ENCODE measurements at places on chromosomes 5 and 9.

DNA sequence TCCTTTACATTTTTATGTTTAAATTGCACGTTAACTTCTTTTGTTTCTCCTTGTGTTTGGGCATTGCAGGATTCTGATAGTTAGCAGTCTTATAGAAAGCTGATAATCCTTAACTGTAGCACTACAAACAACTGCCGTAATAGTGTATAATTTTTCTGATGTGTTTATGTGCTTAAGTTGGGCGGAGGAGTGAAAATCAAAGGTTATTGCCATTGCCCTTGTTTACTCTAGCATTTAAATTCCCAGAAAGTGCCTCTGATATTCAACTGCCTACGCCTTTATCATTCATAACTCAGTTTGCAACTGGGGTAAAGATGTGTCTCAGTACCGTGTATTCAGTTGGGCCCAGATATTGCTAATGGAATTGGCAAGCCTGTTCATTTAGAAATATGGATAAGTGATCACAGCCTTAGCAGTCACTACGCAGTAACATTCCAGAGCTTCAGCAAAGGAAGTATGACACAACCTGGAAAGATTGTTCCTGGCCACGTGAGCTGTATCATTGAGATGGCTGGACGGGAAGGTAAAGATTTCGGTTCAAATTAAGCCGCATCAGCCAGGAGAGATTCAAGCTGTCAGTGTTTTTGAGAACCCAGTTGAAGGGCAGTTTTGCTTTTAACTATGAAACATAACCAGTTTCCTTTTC, 28.1 kb upstream of the LRRTM2 start:
- peak; percentile 69 for DNase-seq

DNA sequence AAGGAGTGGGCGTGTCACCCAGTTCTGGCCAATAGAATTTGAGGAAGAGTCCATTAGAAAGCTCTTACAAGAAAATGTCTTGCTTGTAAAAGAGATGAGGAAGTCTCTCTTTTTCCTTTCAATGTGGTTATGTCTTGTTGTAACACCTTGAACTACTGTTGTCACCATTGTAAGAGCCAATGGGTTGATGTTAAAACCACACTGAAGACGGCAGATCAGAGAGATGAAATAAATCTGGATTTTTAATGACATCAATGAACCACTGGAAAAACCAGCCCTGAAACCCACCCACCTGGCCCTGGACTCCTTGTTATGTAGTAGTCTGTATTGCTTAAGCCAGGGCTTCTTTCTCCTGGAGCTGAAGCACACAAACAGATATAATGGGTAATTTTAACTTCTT, 83.8 kb upstream of the ERCC6L2 start:
- no peak for DNase-seq

GRCh38 chr5:143188692-143189091, 214.8 kb downstream of the NR3C1 start:
- no peak for DNase-seq

DNA sequence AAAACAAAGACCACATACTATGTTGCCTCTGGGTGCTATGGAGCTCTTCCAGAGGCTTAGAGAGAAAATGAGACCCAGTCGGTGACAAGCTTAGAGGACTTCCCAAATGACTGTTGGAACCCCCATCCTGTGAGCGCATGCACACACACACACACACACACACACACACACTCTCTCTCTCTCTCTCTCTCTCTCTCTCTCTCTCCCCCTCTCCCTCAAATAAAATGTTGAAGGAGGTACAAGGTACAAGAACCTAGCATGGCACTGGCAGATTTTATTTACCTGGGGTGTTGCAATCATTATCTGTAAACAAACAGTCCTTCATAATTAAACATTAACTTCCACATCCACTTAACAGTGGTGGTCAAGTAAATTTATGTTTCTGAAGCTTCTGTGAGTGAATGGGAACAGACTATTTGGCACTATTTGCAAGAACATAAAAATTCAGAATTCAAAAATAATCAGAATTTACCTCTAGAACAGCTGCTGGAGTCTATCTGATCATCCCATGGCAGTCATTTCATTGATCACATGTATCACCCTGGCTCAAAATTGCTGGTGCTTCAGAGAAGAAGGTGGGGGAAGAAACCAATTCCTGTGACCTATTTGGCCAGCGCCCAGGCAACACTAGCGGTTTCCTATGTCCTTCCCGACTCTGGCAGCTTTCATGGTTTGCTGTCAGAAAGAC, 24.9 kb downstream of the TRPM3 start:
- no peak for DNase-seq

- peak; percentile 54 for DNase-seq
These were observed 159.6 kb upstream of the TBCA start for GRCh38 chr5:77935506-77936364.

- peak; percentile 4 for DNase-seq
These were observed 4.1 kb downstream of the ERCC6L2 start for GRCh38 chr9:95879591-95879990.

All from fibroblast of skin of right quadriceps (primary cell).